ENCODE measurements at places on chromosomes 12 and 14. TPM values are rescaled to one million over a fixed set of nuclear protein-coding genes. Genes with fewer than 3 reads are reported as not detected.

The HNF1A gene
- not detected for total RNA-seq

The IL31 gene
- not detected for total RNA-seq

The LBHD2 gene
- not detected for total RNA-seq

The MANSC4 gene
- total RNA-seq = not detected

The EML1 gene
- 45.9 TPM for total RNA-seq

Data from aorta (tissue), 5 donors.